ENCODE measurements at places on chromosomes 5 and 9. TPM values are rescaled to one million over a fixed set of nuclear protein-coding genes. Genes with fewer than 3 reads are reported as not detected.

GRCh38 chr9:34957492-34958410, at the start of gene PHF24:
Gene PHF24 (plus strand): TSS chr9:34958285. CDS start chr9:34971299, 13,014 bp downstream.
- peaks cover 9% of the 10 kb centered on the region for H3K4me1 ChIP-seq
- no peaks in the 10 kb centered on the region for H3K36me3 ChIP-seq
- H3K4me3 ChIP-seq = no peak within 1 kb of the TSS
- H3K27me3 ChIP-seq = peaks cover 48% of the 10 kb centered on the region

- no peaks in the 10 kb centered on the region for H3K36me3 ChIP-seq
- H3K4me3 ChIP-seq = no peak overlapping the region
- H3K4me1 ChIP-seq = no peaks in the 10 kb centered on the region
- H3K27ac ChIP-seq = no peak overlapping the region
- H3K27me3 ChIP-seq = no peaks in the 10 kb centered on the region
Observed at GRCh38 chr5:14507156-14507941, 74.2 kb upstream of the OTULINL start.

NUTM2G gene
- total RNA-seq = not detected

PTGDS gene
- total RNA-seq = not detected

- no peak for DNase-seq
- H3K4me3 ChIP-seq = no peak overlapping the region
- H3K27ac ChIP-seq = no peak overlapping the region
- H3K27me3 ChIP-seq = no peaks in the 10 kb centered on the region
- H3K4me1 ChIP-seq = no peaks in the 10 kb centered on the region
Observed at GRCh38 chr5:7728076-7728475, 122.9 kb downstream of the CFAP90 start.

ANKRD20A1 gene
- total RNA-seq = 1.3 TPM

FAM78A gene
- total RNA-seq = 42.9 TPM

GRCh38 chr9:96331236-96331947, 29.4 kb upstream of the HSD17B3 start:
- H3K4me1 ChIP-seq = no peaks in the 10 kb centered on the region
- no peak overlapping the region for H3K4me3 ChIP-seq
- DNase-seq = no peak
- no peaks in the 10 kb centered on the region for H3K36me3 ChIP-seq
- H3K27ac ChIP-seq = no peak overlapping the region

DNAH5 gene
- total RNA-seq = not detected

GRCh38 chr9:114785866-114786650, 19.8 kb downstream of the TNFSF15 start:
- no peak for DNase-seq
- H3K4me1 ChIP-seq = peaks cover 39% of the 10 kb centered on the region
- H3K27ac ChIP-seq = no peak overlapping the region
- no peaks in the 10 kb centered on the region for H3K27me3 ChIP-seq

SHLD3 gene
- total RNA-seq = 6.3 TPM

FAM169A gene
- total RNA-seq = 8.1 TPM

GFRA3 gene
- not detected for total RNA-seq

POLR3G gene
- total RNA-seq = 2.3 TPM

LSM11 gene
- 4.3 TPM for total RNA-seq

- DNase-seq = no peak
- no peaks in the 10 kb centered on the region for H3K4me1 ChIP-seq
- no peak overlapping the region for H3K27ac ChIP-seq
- no peak overlapping the region for H3K4me3 ChIP-seq
- H3K27me3 ChIP-seq = no peaks in the 10 kb centered on the region
Observed at GRCh38 chr9:10232352-10232930, 380.4 kb downstream of the PTPRD start.

- no peak overlapping the region for H3K27ac ChIP-seq
- H3K4me3 ChIP-seq = no peak overlapping the region
- H3K4me1 ChIP-seq = no peaks in the 10 kb centered on the region
- DNase-seq = no peak
Observed at GRCh38 chr5:170499621-170500020, 4.2 kb upstream of the KCNIP1 start.

DNA sequence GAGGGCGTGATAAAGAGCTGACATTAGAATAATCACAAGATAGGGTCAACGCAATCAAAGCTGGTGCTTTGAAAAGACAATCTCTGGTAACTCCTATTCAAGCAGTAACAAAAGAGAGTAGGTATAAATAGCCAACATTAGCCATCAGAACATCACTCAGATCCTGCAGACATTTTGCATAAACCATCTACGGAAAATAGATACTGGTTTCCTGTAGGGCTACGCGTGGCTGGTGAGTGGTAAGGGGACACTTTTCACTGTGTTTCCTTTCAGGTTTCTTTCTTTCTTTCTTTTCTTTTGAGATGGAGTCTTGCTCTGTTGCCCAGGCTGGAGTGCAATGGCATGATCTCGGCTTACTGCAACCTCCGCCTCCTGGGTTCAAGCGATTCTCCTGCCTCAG, 22.3 kb downstream of the TTF1 start:
- DNase-seq = peak; percentile 73
- no peaks in the 10 kb centered on the region for H3K27me3 ChIP-seq
- H3K36me3 ChIP-seq = peaks cover 45% of the 10 kb centered on the region
- H3K27ac ChIP-seq = peak overlapping the region; percentile 96
- peaks cover 62% of the 10 kb centered on the region for H3K4me1 ChIP-seq

Data from B cell (primary cell).